ENCODE measurements at places on chromosomes 2 and 18.

DNA sequence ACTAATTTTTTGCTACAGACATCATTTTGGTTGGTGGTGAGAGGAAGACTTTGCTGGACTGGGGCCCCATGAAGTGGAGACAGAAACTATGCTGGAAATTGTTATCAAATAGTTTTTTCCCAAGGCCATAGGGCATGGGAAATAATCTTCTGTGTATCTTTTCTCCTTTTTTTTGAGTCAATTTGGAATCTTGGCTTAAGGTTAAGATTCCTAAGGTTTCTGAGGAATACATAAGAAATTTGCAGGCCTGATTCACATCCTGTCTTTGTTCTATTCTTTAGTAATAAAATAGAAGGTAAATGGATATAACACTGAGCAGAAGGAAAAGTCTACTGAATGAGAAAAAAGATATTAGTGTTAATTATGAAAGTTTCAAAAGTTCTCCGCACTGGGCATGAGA, 16.6 kb downstream of the SMC6 start:
- DNase-seq, result no peak

- no peak for DNase-seq
Observed at GRCh38 chr2:95531254-95531771, 46.8 kb upstream of the TRIM43B start.

DNA sequence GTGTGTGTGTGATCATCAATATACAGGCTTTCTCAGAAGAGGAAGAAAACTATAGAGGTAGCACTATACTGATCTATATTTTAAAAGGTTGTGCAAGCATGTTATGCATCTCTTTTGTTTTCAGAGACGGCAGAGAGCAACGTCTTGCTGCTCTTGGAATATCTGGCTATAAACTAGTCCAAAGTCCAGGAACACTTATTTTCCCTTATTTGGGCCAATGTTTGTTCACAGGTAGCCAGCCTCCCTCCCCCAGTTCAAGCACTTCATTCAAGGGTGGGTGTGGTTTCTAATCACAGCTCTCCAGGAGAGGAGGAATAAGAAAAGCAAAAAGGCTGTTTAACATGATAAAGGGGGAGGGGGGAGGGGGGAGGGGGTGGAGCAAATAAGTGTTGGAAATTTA, 4.2 kb downstream of the FZD5 start:
- peak; percentile 5 for DNase-seq

DNA sequence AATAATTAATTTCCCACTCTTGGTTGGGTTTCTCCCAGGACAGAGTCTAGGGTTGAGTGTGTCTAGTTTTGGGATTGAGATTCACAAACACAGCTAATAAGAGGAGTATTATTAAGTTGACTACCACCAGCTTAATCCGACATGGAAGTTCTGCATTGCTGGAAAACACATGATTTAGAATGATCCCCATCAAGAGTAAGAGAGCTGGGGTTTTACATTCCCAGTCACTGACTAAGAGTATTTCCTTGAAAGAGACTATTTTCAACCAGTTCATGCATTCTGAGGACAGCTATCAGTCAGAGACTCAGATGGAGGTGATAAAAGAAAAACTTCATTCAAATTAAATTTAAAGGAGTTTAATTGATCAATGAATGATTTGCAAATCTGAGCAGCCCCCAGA, 334.6 kb upstream of the LRATD1 start:
- DNase-seq, result no peak

DNA sequence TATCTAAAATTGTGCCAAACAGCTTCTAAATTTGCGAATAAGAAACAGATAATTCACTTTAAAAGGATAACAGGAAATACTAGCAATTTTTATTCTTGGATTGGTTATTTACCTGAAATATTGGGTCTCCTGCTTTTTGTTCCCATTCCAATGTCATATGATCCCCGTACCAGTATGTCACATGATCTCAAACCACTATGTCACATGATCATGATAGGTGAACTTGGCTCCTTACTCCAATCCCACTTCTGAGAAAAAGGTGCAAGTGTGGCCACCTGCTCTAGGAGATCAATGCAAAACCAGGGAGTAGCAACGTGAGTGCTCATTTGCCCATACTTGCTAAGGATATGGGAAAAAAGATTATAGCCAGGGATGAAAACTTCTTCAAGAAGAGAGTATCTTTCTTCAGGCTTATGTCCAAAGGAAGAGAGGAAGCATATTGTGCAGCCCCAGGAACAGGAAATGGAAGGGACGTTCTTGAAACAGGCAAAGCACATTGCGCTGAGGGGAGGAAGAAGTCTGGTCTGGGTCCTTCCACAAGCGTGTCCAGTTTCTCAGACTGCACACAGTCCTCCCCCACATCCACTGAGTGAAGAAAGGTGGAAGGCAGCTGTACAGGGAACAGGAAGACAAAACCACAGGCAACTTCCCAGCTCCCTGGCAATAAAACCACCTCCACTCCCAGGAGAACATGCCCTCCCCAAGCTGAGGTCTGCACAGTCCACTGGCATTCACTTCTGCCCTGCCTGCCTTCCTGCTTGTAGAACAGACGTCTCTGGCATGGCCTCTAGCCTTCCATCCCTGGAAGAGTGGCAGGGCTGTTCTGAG, at the start of gene LYG2:
Gene LYG2 (minus strand): TSS at position 176 of the 828 bp plus-strand sequence. CDS start 1,406 bp downstream, outside the sequence.
- DNase-seq, result no peak

DNA sequence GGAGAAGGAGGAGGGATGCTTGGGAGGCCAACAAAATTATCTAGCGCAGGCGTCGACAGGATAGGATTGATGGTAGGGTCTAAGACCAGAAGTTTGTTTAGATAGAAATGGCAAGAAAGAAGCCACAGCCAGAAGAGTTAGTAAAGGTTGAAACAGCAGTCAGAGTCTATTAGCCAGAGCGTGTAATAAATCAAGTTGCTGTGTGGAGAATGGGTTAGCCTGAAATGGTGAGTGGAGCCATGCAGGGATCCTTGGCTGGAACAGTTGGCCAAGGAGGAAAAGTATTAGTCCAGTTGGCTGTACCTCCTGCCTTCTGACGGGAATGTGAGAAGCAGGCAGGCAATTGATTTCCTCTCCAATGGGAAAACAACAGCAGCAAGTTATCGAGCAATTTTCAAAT, 190.7 kb upstream of the CCDC68 start:
- no peak for DNase-seq

- DNase-seq, result no peak
Observed at GRCh38 chr2:239463541-239464165, 62.8 kb upstream of the HDAC4 start.

DNA sequence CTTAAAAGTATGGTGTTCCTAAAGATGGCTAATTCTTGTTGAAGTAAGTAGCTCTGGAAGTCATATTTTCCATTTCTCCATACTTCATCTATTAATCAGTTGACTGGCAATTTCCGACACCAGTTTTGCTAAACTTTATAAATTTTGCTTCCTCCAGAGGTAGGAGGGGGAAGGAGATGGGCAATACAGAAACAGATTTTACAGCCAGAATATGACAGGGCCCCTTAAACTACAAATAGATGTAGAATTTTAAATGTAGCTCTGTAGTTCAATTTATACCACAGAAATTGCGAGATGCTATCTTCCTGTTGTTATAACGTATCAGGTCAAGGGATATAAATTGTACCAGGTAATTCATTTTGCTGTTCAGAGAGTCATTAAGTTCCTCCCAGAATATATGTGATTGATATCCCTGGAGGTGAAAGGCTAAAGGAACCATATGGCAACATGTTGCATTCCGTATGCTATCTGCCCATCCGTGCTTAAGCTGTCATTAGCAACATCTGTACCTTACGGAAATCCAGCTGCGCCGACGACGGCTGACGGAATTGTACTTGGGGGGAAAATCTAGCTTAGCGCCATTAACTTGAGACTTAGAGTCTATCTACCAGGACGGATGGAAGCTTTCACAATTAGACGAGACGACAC, 8.4 kb upstream of the NR4A2 start:
- peak; percentile 62 for DNase-seq

GRCh38 chr2:219520079-219520478, 5.8 kb downstream of the ASIC4 start:
- DNase-seq, result no peak

DNA sequence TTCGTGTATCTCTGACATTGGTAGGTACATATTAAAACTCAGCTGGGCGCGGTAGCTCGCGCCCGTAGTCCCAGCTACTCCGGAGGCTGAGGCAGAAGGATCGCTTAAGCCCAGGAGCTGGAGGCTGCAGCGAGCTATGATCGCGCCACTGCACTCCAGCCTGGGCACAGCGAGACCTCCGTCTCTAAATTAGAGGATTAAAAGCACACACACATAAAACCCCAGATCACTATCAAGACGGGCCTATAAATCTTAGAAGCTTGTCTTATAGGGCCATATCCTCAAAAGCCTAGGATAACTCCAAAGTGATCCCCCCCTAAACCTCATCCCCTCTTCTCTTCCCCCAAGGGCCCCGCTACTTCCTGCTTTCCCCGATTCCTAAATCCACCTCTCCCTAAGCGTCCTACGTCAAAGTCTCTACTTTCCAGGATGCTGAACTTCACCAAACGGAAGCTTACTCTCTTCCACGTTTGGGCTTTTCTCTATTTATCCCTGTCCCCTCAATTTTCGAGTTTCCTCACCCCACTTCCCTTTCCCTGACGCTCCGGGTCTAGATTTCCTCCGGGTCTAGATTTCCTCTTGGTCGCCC, 707 bp downstream of the KRCC1 start:
- DNase-seq, result no peak

GRCh38 chr18:58446391-58447060, 182.4 kb downstream of the ALPK2 start:
- DNase-seq, result no peak

- no peak for DNase-seq
Observed at GRCh38 chr18:64713284-64713683, 564.4 kb upstream of the LINC00305 start.

- DNase-seq, result no peak
Observed at GRCh38 chr2:149098701-149099100, 60.2 kb downstream of the LYPD6B start.

DNA sequence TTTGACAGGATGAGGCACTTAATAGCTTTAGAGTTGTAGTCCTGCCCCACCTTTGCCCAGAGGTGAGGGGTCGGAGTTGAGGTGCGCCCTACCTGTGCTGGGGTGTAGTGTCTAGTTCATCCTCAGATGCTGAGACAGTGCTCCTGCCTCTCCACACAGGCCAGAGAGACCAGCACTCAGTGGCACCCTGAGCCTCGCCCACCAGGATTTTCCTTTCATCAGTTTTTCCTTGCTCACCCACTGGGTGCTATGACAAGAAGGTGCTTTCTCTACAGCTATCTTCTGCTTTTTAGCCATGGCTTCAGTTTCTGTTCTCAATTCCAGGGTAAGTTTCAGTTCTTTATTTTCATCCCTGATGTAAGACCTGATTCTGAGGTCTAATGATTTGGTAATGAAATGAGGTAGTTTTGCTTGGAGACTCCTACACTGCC, 16.8 kb upstream of the TMEM131 start:
- no peak for DNase-seq

GRCh38 chr2:6973895-6974545, 56.8 kb downstream of the RNF144A start:
- DNase-seq, result no peak

DNA sequence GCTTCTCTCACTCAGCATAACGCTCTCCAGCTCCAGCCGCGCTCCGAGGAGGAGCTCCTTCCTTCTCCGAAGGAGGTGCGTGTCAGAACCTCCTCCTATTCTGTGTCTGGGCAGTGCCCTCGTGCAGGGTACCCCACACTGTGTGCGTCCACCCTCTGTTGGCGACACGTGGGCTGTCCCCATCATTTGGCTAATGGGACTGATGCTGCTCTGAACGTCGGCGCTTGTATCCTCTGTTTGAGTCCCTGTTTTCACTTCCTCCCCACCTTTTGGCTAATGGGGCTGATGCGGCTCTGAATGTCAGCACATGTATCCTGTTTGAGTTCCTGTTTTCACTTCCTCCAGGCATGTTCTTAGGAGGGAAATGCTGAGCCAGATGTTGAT, 22.2 kb downstream of the KCNG2 start:
- DNase-seq, result no peak

DNA sequence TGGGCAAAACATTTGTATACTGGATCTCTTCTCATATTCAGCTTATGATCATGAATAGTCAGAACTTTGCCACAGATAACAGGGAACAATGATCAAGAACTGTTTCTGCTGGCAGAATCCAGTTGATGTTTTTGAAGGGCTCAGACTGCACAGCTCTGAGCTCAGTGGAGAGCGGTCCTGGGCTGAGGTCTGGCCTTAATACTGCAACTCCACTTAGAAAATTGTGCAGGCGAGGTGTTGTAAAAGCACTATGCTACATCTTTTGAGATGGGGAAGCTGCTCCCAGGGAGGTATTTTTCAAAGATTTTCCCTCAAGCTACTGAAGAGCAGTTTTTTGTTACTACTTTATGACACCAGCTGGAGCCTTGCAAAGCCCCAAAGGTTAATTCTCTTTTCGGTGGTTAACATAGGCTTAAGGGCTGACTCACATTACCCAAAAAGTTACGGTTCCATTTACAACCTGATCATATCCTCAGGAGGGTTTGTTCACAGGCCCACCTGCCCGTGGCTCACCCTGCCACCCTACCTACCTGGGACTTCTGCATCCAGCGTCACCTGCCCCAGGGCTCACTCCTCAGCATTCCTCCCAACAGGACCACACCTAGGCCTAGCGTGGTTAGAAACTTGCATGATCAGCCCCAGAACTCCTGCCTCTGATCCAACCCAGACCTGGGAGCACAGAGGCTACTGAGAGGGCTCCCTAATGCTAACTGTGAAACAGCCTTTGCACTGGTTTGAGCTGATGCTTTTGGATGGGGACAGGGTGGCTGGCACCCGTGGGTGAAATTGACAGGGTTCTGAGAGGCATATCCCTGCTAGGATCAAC, 114.4 kb downstream of the NCK2 start:
- no peak for DNase-seq

DNA sequence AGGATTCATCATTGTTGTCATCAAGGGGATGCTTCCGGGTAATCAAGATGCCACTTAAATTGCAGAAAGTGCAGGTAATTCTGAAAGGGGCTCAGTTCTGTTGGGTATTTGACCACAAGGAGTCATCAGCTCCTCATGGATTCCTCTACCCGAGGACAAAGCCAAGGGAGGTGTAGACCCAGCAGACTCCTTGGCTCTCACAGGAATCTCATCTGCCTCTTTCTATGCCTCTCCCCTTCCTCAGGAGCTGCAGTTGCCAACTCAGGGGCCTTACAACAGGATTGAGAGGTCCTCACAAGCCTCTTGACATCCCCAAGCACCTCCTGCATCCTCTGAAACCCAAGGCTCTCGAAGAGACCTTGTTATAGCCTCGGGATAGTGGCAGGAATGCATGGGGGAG, 44.0 kb downstream of the ITGB6 start:
- no peak for DNase-seq

- no peak for DNase-seq
Observed at GRCh38 chr2:197233473-197233872, 77.1 kb downstream of the ANKRD44 start.

GRCh38 chr2:175688243-175688642, 313.8 kb downstream of the LNPK start:
- DNase-seq, result no peak

DNA sequence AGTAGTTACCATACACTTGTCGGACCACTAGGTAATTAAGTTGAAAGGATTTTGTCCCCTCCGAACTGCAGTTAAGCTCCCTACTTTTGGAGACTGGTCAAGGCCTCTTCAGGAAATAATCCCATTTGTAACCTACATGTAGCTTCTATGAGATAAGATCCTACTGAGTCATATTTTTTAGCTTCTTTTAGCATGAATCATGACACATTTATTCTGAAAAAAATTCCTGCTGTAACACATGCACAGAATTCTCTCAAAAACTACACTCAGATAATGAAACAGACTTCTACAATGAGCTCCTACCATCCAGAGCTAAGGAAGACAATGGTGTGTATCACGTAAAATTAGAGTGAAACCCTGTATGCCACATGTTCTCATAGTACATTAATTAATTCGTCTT, 100.7 kb upstream of the CCDC195 start:
- DNase-seq, result no peak
